GOT3 (cell line): ENCODE measurements at places on chromosomes 1 and 21.

DNA sequence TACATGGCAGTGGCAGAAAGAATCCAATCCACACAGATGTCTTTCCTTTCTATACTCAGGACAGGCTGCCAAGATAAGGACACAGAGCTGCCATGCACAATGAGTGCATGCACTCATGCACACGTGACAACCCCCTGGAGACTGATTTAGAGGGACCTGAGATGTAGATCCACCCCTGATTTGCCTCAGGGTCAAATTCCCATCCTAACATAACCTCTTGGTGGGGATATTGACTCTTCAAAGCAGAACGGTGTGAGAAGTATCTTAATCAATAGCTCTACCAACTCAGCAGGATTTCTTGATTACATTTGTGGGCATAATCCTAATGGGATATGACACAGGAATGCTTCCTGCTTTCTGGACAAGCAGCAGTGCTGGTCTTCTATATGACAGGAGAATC is 125.2 kb upstream of the DSCAM start:
- DNase-seq = no peak

GRCh38 chr1:39342776-39343175 is 138.3 kb downstream of the MACF1 start:
- DNase-seq = no peak

DNA sequence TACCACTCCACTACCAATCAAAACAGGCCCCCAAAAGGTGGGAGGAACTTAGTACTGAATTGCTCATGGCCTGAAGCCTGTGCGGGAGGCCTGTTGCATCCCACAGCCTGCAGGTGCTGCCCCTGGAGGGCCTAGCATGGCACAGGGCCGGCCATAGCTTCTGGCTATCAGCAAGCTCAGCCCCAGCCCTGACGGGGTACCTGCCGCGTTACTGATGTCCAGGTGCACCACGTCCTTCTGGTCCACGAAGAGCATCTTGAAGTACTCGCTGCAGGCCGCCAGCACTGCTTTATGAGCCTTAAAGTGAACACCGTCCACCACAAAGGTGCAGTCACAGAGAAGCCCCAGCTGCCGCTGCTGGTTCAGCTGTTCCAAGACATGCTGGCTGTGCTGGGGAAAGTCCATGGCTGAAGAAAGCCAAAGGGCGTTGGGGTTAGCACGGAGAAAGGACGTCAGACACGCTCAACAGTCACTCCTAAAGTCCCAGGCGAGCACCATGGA is 27.8 kb downstream of the ZBTB17 start:
- no peak for DNase-seq

DNA sequence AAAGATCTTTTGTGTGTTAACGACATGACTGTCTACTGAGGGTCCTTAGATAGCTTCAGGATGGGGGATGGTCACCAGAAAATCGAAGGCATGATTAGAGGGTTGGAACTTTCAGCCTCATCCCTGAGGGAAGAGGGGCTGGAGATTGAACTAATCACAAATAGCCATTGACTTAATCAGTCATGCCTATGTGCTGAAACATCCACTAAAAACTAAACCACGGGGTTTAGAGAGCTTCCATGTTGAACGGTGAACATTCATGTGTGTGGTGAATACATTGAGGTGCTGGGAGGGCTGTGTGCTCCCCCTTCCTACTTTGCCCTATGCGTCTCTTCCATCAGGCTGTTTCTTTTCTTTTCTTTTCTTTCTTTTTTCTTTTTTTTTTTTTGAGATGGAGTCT is 17.0 kb downstream of the RBP7 start:
- DNase-seq = no peak

DNA sequence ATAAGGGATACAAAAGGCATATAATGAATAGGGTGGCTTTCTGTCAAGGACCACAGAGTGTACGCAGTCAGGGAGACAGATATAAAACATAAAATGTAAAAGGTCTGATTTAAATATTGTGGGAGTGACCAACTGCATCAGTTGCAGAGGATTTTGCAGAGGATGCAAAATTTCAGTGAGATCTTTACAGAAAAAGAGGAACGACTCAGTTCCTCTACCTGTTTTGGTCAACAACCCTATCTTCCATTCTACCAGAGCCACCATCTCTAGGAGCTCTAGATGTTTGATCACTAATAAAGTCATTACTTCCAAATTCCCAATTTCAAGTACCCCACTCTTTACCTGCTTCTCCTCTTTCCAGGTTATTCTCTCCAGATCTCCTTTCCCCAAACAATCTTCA is 16.5 kb downstream of the SOD1 start:
- no peak for DNase-seq

DNA sequence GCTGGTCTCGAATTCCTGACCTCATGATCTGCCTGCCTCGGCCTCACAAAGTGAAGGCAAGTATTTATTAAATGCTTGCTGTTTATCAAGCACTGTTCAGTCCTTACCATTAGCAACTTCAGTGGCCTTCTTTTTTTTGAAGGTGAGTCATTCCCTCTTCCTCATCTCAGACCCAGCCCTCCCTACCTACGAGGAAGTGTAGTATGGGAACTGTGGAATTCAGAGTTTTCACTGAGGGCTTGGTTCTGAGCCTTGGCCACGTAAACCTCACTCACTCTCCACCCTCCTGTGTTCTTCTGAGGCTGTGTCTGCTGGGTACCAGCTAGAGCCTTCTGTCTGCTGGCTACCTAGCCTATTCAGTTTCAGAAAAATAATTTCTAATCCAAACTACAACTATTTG is 218.3 kb upstream of the SGIP1 start:
- no peak for DNase-seq

- DNase-seq = no peak
Observed at GRCh38 chr1:246860401-246860800, 71.3 kb downstream of the AHCTF1 start.

- no peak for DNase-seq
Observed at GRCh38 chr1:85998105-85998855, 158.3 kb downstream of the COL24A1 start.

- DNase-seq = no peak
Observed at GRCh38 chr1:74811436-74812179, 78.7 kb downstream of the TYW3 start.

DNA sequence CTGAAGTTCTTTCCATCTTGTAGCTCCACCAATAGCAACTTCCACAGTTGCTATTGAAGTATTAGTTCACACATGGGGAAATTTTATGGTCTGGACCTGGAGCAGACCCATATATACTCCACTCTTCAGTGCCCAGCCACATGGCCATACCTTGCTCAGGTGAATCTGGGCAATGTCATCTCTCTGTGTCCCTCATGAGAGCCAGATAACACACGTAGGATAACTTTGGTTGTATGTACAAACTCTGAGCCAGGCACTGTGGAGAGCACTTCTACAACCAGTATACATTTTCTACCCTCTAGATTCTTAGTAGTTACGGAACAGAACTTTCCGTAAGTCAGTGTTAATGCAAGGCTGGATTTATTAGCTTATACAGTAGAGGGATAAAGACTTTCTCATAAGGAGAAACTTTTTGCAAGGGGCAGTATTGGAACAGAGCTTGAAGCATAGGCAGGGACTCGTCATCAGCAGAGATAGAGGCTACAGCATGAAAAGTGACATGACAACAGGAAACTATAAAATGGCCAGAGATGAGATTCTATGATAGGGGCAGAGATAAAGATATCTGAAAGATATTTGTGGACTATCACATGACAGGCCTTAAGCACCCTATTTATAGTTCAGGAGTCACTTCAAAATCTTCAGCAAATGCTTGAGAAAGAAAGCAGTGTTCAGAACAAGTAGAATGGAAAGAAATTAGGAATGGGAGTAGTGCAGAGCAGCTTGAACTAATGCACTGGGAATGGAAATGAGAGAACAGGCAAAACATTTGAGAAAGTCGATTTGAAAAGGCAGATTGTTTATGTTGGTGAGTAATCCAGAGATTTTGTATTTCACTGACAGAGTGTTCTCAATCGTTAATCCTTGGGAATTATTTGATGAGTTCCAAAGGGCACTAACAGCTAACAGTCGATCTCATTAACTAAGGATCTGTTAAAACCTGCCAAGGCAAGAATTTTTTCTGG is 481.8 kb downstream of the USP25 start:
- no peak for DNase-seq

- no peak for DNase-seq
Observed at GRCh38 chr21:36962098-36962780, 4.2 kb downstream of the HLCS start.

GRCh38 chr1:186144505-186144904 is 230.5 kb downstream of the TPR start:
- no peak for DNase-seq

GRCh38 chr1:29320156-29320940 is 84.0 kb downstream of the PTPRU start:
- no peak for DNase-seq

DNA sequence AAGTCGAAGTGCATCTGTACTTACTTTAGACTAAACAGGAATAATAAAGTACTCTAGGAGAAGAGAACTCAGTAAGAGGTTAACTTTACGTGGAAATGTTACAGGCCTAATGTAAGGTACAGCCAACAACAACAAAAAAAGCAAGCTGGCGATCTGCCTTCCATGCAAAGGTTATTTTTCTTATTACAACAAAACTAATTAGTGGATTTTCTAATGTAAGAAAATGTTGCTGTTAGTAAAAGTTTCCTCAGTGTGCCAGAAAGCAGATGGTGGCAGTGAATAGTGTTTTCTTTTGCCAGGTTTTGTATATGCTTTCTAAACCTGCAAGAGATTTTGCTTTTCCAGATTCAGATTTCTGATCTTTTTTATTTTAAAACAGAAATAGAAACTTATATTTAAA is 179.2 kb downstream of the NFIA start:
- no peak for DNase-seq

DNA sequence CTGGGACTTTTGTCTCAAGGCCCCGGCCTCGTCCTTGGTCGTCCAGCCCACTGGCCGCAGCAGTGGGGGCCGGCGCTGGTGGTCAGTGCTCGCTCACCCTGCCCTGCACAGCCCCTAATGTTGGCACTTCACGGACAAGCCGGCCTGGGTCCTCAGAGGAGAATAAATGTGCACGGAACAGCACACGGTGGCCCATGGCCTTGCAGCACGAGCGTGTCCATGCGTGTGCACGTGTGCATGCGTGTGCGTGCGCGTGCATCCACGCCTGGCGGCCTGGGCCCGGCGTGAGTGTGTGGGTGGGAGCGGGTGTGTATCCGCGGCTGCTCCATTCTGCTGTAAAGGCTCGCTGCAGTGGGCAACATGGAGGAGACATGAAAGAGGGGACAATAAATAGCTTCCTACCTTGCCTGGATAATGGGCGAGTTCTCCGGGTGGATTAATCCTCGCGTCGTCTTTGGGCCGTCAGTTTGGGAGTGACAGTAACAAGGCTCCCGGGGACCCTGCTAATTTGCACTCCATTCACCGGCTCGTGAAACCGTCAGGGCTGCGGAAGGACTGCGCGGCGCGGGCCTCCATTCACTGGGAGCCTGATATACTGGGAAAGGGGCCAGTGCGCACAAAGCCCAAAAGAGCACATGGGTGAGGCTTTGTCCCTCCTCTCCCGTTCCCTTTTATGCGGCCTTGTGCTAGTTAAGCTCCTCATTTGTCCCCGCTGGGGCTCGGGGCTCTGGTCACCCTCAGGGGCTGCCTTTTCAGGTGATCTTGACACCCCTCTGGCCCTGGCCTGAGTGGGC is 142.8 kb downstream of the PRDM16 start:
- DNase-seq = no peak

- no peak for DNase-seq
Observed at GRCh38 chr21:26683996-26684395, 110.9 kb upstream of the CYYR1 start.

DNA sequence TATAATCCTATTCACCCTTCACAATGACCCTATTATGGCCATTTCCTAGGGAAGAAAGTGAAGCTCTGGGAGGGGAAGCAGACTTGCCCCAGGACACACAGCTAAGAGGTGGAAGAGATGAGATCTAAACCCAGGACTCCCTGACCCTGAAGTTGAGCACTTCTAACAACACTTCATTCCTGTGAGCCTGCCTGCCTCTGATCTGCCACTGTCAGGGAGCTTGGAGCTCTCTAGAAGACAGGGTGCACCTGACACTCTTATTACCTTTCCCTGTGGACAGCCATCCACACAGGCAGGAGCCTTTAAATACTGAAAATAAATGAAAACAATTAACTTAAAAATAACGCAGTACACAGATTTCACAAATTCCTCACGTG is 599 bp downstream of the MKNK1 start:
- DNase-seq = no peak

DNA sequence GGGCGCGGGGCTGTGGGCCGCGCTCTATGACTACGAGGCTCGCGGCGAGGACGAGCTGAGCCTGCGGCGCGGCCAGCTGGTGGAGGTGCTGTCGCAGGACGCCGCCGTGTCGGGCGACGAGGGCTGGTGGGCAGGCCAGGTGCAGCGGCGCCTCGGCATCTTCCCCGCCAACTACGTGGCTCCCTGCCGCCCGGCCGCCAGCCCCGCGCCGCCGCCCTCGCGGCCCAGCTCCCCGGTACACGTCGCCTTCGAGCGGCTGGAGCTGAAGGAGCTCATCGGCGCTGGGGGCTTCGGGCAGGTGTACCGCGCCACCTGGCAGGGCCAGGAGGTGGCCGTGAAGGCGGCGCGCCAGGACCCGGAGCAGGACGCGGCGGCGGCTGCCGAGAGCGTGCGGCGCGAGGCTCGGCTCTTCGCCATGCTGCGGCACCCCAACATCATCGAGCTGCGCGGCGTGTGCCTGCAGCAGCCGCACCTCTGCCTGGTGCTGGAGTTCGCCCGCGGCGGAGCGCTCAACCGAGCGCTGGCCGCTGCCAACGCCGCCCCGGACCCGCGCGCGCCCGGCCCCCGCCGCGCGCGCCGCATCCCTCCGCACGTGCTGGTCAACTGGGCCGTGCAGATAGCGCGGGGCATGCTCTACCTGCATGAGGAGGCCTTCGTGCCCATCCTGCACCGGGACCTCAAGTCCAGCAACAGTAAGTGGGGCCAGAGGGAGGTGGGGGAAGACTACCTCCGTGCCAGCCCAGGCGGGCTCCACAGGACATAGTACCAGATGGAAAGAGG is 808 bp downstream of the MAP3K21 start:
- no peak for DNase-seq

- DNase-seq = no peak
Observed at GRCh38 chr1:207605444-207606361, 39.2 kb upstream of the CR1L start.

DNA sequence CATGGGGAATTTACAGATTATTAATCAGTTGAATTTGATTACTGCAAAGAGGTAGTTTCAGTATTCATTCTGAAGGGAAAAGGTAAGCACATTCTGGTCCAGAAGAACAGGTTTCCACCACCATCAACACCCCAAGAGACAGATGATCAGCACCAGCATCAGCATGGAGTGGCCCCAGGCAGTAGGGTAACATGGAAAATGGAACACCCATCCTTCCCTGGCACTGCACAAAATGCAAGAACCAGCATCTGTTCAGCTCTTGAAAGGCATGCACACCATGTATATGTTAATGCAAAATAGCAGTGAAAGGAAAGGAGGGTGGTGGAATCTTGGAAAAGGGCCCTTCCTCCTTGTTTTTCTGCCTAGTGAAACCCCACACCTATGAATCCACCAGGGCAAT is 9.2 kb downstream of the HSD3B1 start:
- DNase-seq = no peak
